ENCODE measurements at places on chromosomes 16 and 17. TPM values are rescaled to one million over a fixed set of nuclear protein-coding genes. Genes with fewer than 3 reads are reported as not detected.

Gene CSH1
- not detected for total RNA-seq

- DNase-seq: no peak
Measured at GRCh38 chr16:87878704-87879103, 9.4 kb upstream of the SLC7A5 start.

Gene TP53TG3
- total RNA-seq: not detected

DNA sequence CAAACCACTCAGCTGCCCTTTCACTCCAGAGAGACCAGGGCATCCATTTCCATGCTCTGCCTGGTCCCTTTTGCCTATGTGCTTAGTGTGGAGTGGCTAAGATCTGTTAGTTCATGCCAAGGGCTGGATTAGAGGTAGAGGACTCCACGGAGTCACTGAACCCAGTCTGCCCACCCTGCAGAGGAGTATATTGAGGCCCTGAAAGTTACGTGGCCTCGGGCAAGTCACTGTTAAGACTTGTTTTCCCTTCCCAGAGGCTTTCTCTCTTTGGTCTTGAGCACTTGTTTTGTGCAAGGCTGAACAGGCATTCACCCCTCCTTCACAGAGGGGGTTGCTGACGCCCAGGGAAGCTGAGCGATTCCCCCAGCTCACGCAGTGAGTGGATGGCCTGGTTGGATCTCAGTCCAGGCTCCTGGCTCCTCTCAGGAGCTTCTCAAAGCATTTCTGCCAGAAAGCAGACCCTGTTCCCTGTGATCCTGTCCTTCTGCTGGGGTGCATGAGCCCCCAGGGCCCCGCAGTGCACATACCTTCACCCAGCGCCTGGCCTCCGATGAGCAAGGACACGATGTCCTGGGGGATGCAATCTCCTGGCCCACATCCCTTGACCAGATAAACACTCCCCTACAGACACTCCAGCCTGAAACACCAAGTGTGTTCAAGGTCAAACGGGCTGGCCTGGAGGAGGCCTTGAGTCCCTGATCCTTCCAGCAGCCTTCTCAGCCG, 153.4 kb upstream of the GSE1 start:
- no peak for DNase-seq

Gene ZACN
- total RNA-seq: 0.10 TPM

Gene ZNF213
- 4.5 TPM for total RNA-seq
